ENCODE measurements at places on chromosomes 7 and 10.

GRCh38 chr10:124150807-124151417 is 57.5 kb upstream of the CHST15 start:
- DNase-seq = peak; percentile 33

GRCh38 chr7:85554236-85555178 is 367.7 kb upstream of the SEMA3D start:
- DNase-seq = peak; percentile 88

GRCh38 chr7:133678137-133678814 is 425.4 kb downstream of the EXOC4 start:
- DNase-seq = peak; percentile 50

GRCh38 chr10:89428877-89429276 is 14.5 kb downstream of the IFIT5 start:
- DNase-seq = peak; percentile 14

GRCh38 chr10:91566115-91566514 is 66.8 kb downstream of the PPP1R3C start:
- DNase-seq = no peak

- no peak for DNase-seq
These were observed 43.4 kb downstream of the THSD7A start for GRCh38 chr7:11788568-11788967.

DNA sequence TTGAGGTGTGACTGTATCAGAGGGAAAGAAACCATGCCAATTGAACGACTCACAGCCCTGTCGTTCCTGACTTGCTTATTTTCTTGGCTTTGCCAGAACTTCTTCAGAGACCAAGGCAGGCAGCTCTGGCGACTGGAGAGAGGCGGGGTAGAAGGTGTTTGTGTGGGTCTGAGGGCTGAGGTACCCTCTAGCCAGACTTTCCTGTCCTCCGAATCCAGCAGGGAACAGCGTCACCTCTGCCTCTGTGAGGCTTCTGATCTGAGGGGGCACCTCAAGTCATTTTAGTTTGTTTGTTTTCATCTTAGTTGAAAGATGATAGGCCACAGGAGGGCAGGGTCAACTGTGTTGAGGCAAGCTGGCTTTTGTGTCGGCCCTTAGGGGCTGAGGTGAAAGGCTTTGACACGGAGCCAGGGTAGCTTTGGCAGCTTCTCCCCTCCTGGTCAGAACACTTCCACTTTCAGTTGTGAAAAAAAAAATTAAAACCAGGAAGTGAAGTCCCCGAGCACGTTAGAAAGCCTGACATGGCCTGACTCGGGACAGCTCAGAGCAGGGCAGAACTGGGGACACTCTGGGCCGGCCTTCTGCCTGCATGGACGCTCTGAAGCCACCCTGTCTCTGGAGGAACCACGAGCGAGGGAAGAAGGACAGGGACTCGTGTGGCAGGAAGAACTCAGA is 1.9 kb downstream of the ACSL5 start:
- DNase-seq = no peak

- no peak for DNase-seq
These were observed 24.9 kb downstream of the SAMD9 start for GRCh38 chr7:93092757-93093370.

- DNase-seq = no peak
These were observed 1174.6 kb upstream of the C7orf33 start for GRCh38 chr7:147415991-147416390.

DNA sequence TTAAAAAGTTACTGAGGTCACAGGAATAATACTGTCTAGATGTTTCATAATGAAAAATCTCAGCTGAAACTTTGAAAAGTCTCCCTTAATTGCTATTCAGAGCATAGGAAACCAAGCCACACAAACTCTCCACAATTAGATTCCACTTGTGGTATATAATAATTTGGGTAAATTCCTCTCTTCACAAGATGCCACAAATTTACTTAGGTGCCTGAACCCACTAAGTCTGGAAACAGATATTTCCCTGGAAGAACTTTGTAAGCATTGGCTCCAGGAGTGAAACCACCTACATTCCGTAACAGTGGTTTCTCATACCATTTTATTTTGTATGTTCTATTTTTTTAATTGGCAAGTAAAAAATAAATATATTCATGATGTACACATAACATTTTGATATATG is 493.4 kb downstream of the SEMA3D start:
- no peak for DNase-seq

GRCh38 chr7:30971440-30971839 is 7.7 kb downstream of the GHRHR start:
- DNase-seq = no peak

DNA sequence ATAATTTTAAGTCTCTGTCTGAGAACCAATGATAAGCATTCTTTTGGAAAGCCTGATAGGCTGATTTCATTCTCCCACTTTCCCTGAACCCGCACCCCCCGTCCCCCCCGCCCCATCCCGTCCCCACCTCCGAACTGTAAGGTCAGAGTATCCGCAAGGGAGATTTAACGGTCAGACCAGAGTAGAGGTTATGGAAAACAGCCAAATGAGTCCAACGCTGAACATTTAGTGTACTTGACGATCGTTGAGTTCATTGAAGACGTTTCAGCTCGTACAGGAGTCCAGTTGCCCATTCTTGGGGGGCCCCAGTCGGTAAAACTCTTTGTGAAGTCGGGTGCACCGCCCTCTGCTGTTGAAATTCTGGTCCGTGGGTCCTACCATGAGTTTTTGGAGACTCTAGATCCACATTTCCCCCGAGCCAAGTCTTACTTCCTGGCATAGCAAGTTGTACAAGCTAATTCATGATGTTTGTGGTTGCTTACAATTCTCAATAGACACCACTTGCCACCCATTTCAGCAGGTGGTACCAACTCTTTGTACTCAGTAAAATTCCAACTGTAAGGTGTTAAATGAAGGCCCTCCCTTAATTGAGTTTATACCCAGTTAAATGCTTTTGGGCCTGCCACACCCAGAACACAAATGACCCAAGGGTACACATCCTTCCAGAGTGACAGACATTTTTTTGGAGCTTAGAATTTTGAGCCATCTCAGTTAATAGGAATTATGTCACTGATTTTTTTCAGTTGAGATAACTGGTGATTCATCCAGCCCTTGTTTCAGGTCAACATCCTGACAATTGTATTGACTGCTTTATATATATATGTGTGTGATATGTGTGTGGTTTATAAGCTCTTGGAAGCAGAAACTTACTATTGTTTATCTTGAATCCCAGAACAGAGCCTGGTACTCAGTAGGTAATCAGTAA is 1.2 kb downstream of the MARCHF5 start:
- DNase-seq = peak; percentile 31

DNA sequence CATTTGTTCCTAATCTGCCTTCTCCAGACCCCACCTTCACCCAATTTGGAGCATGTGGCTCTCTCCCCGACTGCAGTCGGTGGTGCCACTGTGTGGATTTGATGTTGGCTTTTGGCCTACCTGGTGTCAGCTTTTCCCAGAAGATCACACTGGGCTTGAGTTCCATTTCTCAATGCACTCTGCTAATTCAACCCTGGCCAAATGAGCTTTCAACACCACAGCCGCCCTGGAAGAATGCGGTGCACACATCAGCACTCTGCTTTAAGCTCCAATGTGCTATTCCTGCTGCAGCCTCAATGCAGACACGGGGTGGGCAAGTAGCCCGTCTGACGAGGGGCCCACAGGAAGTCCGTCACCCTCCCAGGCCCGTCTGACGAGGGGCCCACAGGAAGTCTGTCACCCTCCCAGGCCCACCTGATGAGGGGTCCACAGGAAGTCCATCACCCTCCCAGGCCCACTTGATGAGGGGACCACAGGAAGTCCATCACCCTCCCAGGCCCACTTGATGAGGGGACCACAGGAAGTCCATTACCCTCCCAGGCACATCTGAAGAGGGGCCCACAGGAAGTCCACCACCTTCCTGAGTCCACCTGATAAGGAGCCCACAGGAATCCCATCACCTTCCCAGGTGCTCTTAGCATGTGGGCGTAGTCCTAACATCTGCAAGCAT is 64.4 kb downstream of the ASB13 start:
- DNase-seq = no peak

GRCh38 chr10:69659241-69660038 is 29.4 kb downstream of the FAM241B start:
- no peak for DNase-seq

DNA sequence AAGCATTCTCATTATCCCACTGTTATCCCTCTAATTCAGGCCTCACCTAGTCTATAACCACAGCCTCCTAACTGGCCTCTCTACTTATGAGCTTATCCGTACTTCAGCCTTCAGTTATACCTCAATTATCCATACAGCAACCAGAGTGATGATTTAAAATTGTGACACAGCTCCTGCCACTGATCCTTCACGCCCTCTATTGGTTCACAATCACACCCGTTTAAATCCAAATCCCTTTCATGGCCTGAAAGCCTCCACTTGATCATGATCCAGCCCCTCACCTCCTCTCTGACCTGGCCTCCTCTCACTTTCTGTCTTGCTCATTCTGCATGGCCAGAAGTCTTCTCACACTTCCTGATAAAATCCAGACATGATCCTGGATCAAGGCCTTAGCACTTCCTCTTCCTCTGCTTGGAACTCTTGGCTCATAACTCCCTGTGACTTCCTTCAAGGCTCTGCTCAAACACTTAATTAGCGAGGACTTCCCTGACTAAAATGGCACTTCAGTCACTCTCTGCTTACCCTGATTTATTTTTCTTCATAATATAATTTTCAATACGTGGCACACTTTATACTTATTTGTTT is 19.0 kb upstream of the TMEM26 start:
- DNase-seq = no peak

- DNase-seq = no peak
These were observed 21.1 kb upstream of the SH2D4B start for GRCh38 chr10:80516506-80517075.

DNA sequence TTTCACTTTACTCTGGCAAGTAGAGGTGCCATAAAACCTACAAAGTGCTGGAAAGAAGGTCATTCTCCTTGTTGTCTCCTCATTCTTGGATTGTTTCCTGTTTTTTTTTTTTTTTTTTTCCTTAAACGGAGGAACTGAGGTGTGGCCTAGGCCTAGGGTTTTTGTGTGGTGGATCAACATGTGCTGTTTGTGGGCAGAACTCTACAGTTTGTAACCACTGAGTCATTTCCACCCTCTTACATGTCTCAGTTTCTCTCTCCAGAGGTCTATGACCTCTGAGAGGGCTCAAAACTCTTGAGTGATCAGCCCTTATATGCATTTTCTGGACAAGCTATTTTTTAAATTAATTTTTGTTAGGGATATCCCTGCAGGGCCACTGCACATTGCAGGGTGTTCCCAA is 296.0 kb downstream of the PPP1R3A start:
- DNase-seq = no peak

DNA sequence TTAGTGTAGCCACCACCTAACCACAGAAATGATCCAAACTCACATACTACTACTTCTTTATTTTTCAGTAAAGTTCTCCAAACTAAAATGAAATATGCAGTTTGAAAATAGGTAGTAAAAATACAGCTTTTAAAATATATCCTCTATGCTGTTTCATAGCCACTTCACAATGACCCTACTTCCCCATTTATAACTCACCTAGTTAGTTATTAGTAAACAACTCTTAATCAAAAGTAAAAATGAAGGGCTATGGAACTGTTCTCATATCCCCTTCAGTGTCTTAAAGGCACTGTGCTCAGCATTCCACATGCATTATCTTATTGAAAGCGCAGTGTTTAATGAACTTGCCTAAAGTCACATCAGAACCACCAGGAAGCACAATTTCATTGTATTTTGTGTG is 43.5 kb downstream of the KMT2C start:
- DNase-seq = no peak

- DNase-seq = no peak
These were observed 10.7 kb downstream of the LBX1 start for GRCh38 chr10:101218351-101219138.

- DNase-seq = no peak
These were observed 310.5 kb upstream of the DGKB start for GRCh38 chr7:15213093-15213492.

GRCh38 chr10:132696728-132697577 is 89.0 kb downstream of the NKX6-2 start:
- no peak for DNase-seq

- DNase-seq = no peak
These were observed 423.4 kb downstream of the DNAJB6 start for GRCh38 chr7:157760004-157760730.

DNA sequence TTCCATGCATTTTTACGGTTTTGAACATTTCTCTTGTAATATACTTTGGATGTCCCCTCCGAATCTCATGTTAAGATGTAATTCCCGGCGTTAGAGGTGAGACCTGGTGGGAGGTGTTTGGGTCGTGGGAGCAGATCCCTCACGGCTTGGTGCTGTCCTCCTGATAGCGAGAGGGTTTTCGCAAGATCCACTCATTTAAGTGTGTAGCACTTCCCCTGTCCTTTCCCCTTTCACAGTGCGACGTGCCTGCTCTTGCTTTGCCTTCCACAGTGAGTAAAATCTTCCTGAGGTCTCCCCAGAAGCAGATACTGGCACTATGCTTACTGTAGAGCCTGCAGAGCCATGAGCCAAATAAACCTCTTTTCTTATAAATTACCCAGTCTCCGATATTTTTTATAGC is 6.6 kb downstream of the GPR141 start:
- no peak for DNase-seq

GRCh38 chr10:44933451-44934321 is 22.5 kb downstream of the TMEM72 start:
- no peak for DNase-seq

GRCh38 chr7:29066641-29067040 is 79.7 kb downstream of the CPVL start:
- no peak for DNase-seq

DNA sequence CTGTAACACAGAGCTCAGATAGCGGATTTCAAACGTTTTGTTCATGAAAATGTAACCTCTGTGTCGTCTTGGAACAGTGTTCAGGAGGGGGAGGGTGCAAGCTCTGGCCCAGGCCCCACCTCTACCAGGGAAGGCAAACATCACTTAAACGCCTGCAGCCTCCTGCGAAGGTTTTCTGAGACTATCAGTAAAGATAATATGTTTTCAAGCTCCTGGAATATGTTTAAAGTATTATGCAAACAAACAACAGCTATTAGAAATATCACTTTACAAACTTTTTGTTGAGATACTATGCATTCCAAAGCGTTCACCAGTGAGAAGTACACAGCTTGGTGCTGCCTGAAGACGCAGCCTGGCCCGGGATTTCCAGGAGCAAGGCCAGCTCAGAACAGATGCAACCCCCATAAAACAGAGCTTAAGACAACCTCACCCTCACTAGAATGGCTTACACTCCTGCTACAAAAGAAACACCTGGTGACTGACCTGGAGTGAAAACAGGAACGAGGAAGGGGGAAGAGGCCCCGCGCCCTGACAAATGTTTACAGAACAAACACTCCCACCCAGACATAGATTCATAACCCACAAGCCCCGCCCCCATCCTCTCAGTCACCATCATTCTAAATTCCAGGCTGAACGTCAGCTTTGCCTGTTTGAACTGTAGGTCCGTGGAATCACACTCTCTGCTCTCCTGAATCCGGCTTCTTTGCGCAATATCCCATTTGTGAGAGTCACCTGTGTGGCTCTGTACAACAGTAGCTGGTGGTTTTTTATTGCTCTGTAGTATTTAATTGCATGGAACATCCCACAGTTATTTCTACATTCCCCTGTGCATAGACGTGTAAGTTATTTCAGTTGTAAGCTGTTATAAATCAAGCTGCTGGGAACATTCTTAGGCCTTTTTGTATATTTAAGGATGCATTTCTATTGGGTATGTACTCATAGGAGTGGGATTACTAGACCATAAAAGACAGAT is 155.0 kb downstream of the PTPRN2 start:
- DNase-seq = peak; percentile 92

- DNase-seq = no peak
These were observed 100.5 kb downstream of the NPY start for GRCh38 chr7:24384362-24385030.

- DNase-seq = no peak
These were observed 26.6 kb downstream of the GIMAP8 start for GRCh38 chr7:150476819-150477631.

- DNase-seq = no peak
These were observed 183.4 kb upstream of the KAT6B start for GRCh38 chr10:74642901-74643595.

All from NCI-H1417 (cell line).